ENCODE measurements at places on chromosomes 1 and 21. TPM values are rescaled to one million over a fixed set of nuclear protein-coding genes. Genes with fewer than 3 reads are reported as not detected.

Gene BATF3
- 0.69 TPM for polyA plus RNA-seq

Gene GJC2
- 0.75 TPM for polyA plus RNA-seq

GRCh38 chr1:99297923-99298322, 33.6 kb downstream of the PLPPR4 start:
- no peak for DNase-seq
- H3K4me1 ChIP-seq, result no peaks in the 10 kb centered on the region

- no peak overlapping the region for H3K4me3 ChIP-seq
- H3K36me3 ChIP-seq, result no peaks in the 10 kb centered on the region
- no peak for DNase-seq
- no peaks in the 10 kb centered on the region for H3K4me1 ChIP-seq
- H3K27ac ChIP-seq, result no peak overlapping the region
Measured at GRCh38 chr1:17570228-17570627, 30.7 kb downstream of the ARHGEF10L start.

GRCh38 chr21:40706806-40707655, 139.9 kb downstream of the DSCAM start:
- DNase-seq, result no peak
- H3K27me3 ChIP-seq, result no peaks in the 10 kb centered on the region
- H3K4me3 ChIP-seq, result no peak overlapping the region
- H3K36me3 ChIP-seq, result no peaks in the 10 kb centered on the region
- H3K4me1 ChIP-seq, result no peaks in the 10 kb centered on the region

DNA sequence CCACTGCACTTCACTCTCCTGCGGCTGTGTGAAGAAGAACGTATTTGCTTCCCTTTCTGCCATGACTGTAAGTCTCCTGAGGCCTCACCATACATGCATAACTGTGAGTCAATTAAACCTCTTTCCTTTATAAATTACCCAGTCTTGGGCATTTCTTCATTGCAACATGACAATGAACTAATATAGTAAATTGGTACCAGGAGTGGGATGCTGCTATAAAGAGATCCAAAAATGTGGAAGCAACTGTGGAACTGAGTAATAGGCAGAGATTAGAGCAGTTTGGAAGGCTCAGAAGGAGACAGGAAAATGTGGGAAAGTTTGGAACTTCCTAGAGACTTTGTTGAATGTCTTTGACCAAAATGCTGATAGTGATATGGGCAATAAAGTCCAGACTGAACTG, 1907.9 kb downstream of the MRPL39 start:
- H3K27me3 ChIP-seq, result no peaks in the 10 kb centered on the region
- no peaks in the 10 kb centered on the region for H3K36me3 ChIP-seq
- H3K27ac ChIP-seq, result no peak overlapping the region
- H3K4me1 ChIP-seq, result no peaks in the 10 kb centered on the region
- no peak overlapping the region for H3K4me3 ChIP-seq

DNA sequence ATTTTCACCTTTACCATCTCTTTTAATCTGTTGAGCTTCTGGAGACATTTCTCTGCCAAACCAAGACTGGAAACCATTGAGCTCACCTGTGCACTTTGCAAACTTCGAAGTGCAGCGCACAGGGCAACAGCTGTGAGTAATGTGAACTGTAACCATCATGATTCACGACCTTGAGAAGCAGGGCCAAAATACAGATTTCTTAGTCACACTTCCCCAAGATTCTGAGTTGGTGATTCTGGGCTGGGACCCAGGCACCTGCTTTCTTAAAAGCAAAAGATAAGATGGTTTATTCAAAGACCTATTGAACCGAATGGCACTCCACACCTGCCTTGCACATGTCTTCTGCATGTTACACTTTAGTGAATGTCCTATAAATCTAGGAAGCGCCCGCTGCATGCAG, 10.2 kb downstream of the AGTRAP start:
- H3K27me3 ChIP-seq, result no peaks in the 10 kb centered on the region
- DNase-seq, result peak; percentile 12
- H3K4me1 ChIP-seq, result no peaks in the 10 kb centered on the region
- H3K4me3 ChIP-seq, result no peak overlapping the region
- H3K27ac ChIP-seq, result no peak overlapping the region

DNA sequence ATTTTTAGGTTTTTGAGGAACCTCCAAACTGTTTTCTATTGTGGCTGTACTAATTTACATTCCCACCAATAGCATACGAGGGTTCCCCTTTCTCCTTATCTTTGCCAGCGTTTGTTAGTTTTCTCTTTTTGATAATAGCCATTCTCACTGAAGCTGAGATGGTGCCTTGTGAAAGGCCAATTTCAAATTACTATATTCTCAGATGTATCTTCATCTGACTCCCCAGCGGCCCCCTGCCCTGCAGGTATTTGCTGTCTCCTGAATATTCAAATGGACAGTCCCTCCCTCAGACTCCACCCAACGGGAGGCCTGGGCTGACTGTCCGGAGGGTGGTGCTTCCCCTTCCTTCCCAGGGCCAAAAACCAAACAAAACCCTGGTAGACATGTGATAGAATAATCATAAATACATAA, 33.5 kb upstream of the TARBP1 start:
- no peaks in the 10 kb centered on the region for H3K27me3 ChIP-seq
- no peak overlapping the region for H3K4me3 ChIP-seq
- no peaks in the 10 kb centered on the region for H3K36me3 ChIP-seq
- peaks cover 15% of the 10 kb centered on the region for H3K4me1 ChIP-seq
- DNase-seq, result no peak
- no peak overlapping the region for H3K27ac ChIP-seq

Gene CNST
- polyA plus RNA-seq, result 4.4 TPM

Gene GJB4
- not detected for polyA plus RNA-seq

GRCh38 chr1:240797050-240797449, 185.1 kb upstream of the GREM2 start:
- no peaks in the 10 kb centered on the region for H3K27me3 ChIP-seq
- H3K36me3 ChIP-seq, result no peaks in the 10 kb centered on the region
- peak; percentile 18 for DNase-seq

Gene SLAMF8
- not detected for polyA plus RNA-seq

- peak; percentile 1 for DNase-seq
- H3K27ac ChIP-seq, result no peak overlapping the region
- no peaks in the 10 kb centered on the region for H3K36me3 ChIP-seq
- H3K4me3 ChIP-seq, result no peak overlapping the region
- peaks cover 8% of the 10 kb centered on the region for H3K4me1 ChIP-seq
- no peaks in the 10 kb centered on the region for H3K27me3 ChIP-seq
Measured at GRCh38 chr1:171717062-171717718, 24.7 kb downstream of the VAMP4 start.

GRCh38 chr1:234610666-234611224, 767 bp upstream of the IRF2BP2 start:
- H3K36me3 ChIP-seq, result peaks cover 9% of the 10 kb centered on the region
- peaks cover 37% of the 10 kb centered on the region for H3K4me1 ChIP-seq
- H3K27me3 ChIP-seq, result no peaks in the 10 kb centered on the region
- H3K4me3 ChIP-seq, result peak overlapping the region; percentile 78

- H3K27me3 ChIP-seq, result no peaks in the 10 kb centered on the region
- H3K27ac ChIP-seq, result no peak overlapping the region
- no peak for DNase-seq
- no peaks in the 10 kb centered on the region for H3K4me1 ChIP-seq
Measured at GRCh38 chr1:77876884-77877283, 11.5 kb upstream of the NEXN start.

Gene PROK1
- polyA plus RNA-seq, result not detected

Gene MARK1
- polyA plus RNA-seq, result 1.2 TPM

DNA sequence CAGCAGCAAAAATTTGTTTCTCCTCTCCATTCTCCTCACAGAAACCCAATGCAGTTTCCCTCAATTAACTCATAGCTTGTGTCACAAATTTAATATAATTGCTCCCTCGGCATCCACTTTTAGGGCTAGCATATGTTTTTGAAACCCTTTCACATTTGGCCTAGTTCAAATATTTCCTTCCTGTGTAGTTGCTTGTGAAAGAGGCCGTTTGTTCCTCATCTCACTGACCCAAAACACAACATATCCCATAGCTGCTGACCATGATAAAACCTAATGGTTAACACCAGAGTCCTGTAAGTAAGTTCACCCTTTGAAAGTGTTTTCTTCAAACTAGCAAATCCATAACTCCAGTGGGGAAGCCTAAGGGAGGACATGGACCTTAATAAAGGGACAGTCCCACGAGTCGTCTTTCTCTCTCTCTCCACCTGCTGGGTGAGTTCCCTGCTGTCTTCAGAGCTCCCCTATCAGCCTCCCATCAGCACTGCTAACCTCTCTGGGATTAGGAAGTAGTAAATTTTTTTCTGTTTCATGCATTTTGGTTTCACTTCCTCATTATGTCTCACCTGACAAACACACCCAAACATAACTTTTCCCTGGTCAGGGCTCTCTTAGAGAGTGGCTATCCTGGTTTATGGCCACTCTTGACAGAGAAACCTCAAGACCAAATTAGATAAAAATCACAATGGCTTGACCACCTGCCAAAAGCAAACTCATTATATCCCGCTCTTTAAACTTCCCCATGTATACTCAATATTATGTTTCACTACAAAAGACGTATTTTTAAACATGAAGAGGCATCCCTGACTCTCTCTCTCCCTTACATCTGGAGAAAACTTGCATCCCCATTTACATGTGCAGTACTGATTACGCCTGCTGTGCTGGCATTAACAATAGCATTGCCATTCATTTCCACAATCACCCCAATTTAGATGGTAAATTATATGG, 177.7 kb upstream of the HP1BP3 start:
- H3K4me3 ChIP-seq, result no peak overlapping the region
- H3K27me3 ChIP-seq, result no peaks in the 10 kb centered on the region
- DNase-seq, result peak; percentile 32
- no peaks in the 10 kb centered on the region for H3K4me1 ChIP-seq

Gene SLC6A17
- 0.02 TPM for polyA plus RNA-seq

- no peaks in the 10 kb centered on the region for H3K27me3 ChIP-seq
- peaks cover 5% of the 10 kb centered on the region for H3K36me3 ChIP-seq
- peak; percentile 51 for DNase-seq
- peak overlapping the region; percentile 96 for H3K4me3 ChIP-seq
- H3K4me1 ChIP-seq, result peaks cover 25% of the 10 kb centered on the region
Measured at GRCh38 chr1:183806125-183806524, 1.2 kb downstream of the RGL1 start.

- no peaks in the 10 kb centered on the region for H3K36me3 ChIP-seq
- H3K27ac ChIP-seq, result no peak overlapping the region
- DNase-seq, result no peak
Measured at GRCh38 chr1:84985365-84985764, 11.5 kb downstream of the MCOLN2 start.

GRCh38 chr1:1908506-1908791, 6.6 kb upstream of the CALML6 start:
- H3K4me1 ChIP-seq, result peaks cover 11% of the 10 kb centered on the region
- no peaks in the 10 kb centered on the region for H3K27me3 ChIP-seq
- DNase-seq, result no peak
- H3K27ac ChIP-seq, result peak overlapping the region; percentile 63
- H3K4me3 ChIP-seq, result peak overlapping the region; percentile 43
- no peaks in the 10 kb centered on the region for H3K36me3 ChIP-seq

- peaks cover 5% of the 10 kb centered on the region for H3K4me1 ChIP-seq
- H3K4me3 ChIP-seq, result no peak overlapping the region
- no peaks in the 10 kb centered on the region for H3K27me3 ChIP-seq
- no peak for DNase-seq
Measured at GRCh38 chr1:31170486-31170735, 69.3 kb downstream of the NKAIN1 start.

DNA sequence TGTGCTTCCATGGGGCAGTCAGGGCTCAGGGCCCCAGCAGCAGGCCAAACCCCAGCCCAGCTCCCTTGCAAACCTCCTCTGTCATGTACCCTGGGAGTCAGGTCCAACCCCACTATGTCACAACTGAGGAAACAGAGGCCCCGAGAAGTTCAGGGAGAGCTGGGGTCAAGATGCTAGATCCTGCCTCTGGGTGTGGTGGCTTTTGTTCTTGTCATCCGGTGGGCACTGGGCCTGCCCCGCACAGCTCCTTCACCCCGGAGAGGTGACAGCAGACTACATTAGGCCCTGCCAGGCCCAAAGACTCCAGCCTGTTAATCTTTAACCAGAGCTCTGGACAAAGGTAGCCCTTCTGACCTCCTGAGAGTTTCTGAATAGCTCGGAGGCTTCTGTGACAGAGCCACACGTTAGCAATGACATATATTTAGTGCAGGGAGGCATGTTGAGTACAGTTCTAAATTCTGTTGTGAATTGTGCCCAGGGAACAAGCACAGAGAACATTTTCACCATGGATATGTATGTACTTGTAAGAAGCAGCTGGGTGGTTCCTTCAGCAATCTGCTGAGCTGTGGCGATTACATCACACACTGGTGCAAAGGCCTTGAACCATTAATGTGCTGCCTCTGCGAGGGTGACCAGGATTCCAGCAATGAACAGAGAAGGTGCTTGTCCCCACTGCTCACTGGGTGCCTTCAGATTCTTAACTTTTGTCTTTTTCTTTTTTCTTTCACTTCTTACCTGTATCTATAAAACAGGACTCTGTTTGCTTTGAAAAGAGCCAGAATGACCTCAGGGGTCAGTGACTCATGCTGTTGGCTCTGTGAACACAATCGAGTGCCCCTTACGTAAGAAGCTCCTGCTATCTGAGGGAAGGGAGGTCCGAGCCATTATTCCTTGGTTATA, 102.8 kb downstream of the RHOU start:
- no peaks in the 10 kb centered on the region for H3K36me3 ChIP-seq
- peak; percentile 96 for DNase-seq
- H3K27ac ChIP-seq, result peak overlapping the region; percentile 60
- peaks cover 28% of the 10 kb centered on the region for H3K4me1 ChIP-seq
- no peak overlapping the region for H3K4me3 ChIP-seq

Gene LY9
- polyA plus RNA-seq, result not detected

DNA sequence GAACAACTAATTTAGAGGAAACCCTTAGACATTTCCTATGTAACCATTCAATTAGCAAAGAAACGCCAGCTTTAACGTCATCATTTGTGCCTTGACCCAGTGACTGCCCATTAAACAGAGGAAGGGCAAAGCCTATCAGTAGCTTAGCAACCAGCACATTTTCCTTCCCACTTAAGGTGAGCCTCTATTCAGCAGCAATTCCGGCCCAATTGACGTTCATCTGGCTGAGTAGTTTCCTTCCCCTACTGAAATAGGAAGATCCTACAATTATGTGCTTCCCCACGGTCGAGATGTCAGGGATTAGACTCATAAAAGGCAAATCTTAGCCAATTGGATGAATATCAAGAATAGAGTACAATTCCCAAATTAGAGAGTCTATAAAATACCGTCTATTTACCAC, 482.1 kb upstream of the ADAMTS5 start:
- no peaks in the 10 kb centered on the region for H3K27me3 ChIP-seq
- peak; percentile 95 for DNase-seq
- no peak overlapping the region for H3K27ac ChIP-seq
- H3K36me3 ChIP-seq, result no peaks in the 10 kb centered on the region
- H3K4me3 ChIP-seq, result no peak overlapping the region

DNA sequence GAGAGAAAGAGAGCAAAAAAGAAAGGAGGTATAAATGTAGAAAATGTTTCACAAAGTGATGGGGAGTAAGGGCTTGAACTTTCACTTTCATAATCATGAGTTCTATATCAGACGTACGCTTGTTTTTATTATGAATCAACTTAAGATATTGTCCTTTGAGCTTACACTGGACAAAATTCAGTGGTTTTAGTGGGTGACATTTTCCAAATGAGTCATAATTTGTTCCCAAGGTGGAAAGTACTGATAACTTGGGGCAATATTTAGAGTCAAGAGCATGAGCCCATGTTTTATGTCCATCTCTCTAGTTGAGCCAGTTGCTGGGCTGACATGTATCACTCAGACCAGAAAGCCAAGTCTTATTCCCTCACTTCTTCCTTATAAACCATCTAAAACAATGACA, 161.6 kb downstream of the CHRM3 start:
- H3K4me1 ChIP-seq, result no peaks in the 10 kb centered on the region
- H3K27ac ChIP-seq, result no peak overlapping the region
- H3K27me3 ChIP-seq, result no peaks in the 10 kb centered on the region
- no peaks in the 10 kb centered on the region for H3K36me3 ChIP-seq
- no peak for DNase-seq

GRCh38 chr1:26072305-26072704, 4.9 kb upstream of the TRIM63 start:
- peaks cover 2% of the 10 kb centered on the region for H3K27me3 ChIP-seq
- H3K36me3 ChIP-seq, result no peaks in the 10 kb centered on the region
- H3K27ac ChIP-seq, result no peak overlapping the region
- DNase-seq, result no peak

Data from endothelial cell of umbilical vein (primary cell).